ENCODE measurements at places on chromosomes 12 and 14. TPM values are rescaled to one million over a fixed set of nuclear protein-coding genes. Genes with fewer than 3 reads are reported as not detected.

GRCh38 chr14:21440859-21441258 lies 15.1 kb downstream of the CHD8 start:
- DNase-seq: no peak
- peaks cover 18% of the 10 kb centered on the region for H3K36me3 ChIP-seq
- no peak overlapping the region for H3K27ac ChIP-seq
- H3K4me3 ChIP-seq: no peak overlapping the region
- H3K4me1 ChIP-seq: peaks cover 33% of the 10 kb centered on the region

GRCh38 chr12:76155157-76155670 lies 70.7 kb upstream of the NAP1L1 start:
- H3K4me1 ChIP-seq: peaks cover 19% of the 10 kb centered on the region
- H3K27me3 ChIP-seq: no peaks in the 10 kb centered on the region
- no peak overlapping the region for H3K27ac ChIP-seq
- DNase-seq: no peak
- no peak overlapping the region for H3K4me3 ChIP-seq

DNA sequence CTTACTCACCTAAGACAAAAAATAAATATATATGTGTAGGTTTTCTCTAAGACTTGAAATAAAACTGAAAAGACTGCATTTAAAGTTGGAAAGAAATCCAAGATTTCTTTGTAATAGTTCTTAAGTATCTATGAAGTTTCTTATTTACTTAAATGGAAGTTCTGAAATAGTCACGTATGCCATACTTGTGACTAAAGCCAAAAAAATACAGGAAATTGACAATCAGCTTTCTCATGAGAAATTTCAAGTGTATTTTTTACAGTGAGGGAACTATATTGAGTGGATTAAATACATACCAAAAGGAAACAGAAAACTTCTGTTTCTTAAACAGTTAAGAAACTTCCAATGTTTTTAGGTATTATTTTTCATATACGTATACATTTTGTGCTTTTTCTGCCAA lies 188.1 kb downstream of the DPY19L2 start:
- no peak for DNase-seq
- no peaks in the 10 kb centered on the region for H3K36me3 ChIP-seq
- no peak overlapping the region for H3K4me3 ChIP-seq
- no peak overlapping the region for H3K27ac ChIP-seq
- no peaks in the 10 kb centered on the region for H3K27me3 ChIP-seq
- H3K4me1 ChIP-seq: no peaks in the 10 kb centered on the region

GRCh38 chr12:89098441-89099112 lies 253.7 kb downstream of the DUSP6 start:
- H3K4me3 ChIP-seq: no peak overlapping the region
- no peak overlapping the region for H3K27ac ChIP-seq
- peaks cover under 1% of the 10 kb centered on the region for H3K36me3 ChIP-seq
- no peak for DNase-seq
- H3K27me3 ChIP-seq: peaks cover 2% of the 10 kb centered on the region
- no peaks in the 10 kb centered on the region for H3K4me1 ChIP-seq

DNA sequence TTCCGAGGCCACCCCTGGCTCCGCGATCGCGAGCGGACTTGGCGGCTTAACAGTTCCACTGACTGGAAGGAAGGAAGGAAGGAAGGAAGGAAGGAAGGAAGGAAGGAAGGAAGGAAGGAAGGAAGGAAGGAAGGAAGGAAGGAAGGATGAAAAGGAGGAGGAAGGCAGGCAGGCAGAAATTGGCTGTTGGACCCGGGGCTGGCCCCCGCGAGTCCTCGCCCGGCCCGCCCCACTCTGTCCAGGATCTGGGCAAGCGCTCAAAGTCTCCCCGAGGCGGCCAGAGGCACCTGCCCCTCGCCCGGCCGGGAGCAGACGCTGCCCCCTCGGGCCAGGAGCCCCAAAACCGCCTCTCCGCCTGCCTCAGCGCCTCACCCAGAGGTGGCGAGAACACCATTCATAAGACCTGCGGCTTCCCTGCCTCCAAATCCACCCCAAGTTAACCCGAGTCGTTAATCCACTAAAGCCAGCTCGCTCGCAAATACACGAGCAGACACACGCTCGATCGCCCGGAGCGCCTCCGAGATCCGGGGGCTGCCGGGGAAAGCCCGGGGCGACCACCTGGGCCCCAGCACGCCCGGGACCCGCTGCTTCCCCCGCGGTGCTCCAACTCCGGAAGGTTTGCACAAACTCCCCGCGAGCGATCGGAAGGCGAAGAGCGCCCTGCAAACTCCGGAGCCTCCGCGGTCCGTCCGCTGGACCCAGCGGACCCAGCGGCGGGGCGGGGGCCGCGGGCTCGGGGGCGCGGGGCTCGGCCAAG lies 844 bp downstream of the DPF3 start:
- H3K36me3 ChIP-seq: peaks cover 14% of the 10 kb centered on the region
- H3K27me3 ChIP-seq: peaks cover 66% of the 10 kb centered on the region
- peak overlapping the region; percentile 37 for H3K27ac ChIP-seq

DNA sequence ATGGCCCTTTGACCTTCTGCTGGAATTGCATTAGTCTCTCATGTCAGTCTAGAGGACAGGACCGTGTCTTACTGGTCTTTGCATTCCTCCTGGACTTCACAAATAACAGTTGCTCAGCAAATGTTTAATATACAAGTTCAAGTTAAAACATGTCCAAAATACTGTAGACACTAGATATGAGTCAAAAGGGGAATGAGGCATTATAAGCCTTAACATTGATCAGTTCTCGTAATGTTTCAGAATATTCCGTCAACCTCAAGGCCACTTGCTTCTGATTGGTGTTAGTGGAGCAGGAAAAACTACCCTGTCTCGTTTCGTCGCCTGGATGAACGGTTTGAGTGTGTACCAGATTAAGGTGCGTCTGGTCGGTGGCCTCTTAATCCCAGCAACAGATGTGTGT lies 59.9 kb downstream of the HSP90AA1 start:
- DNase-seq: no peak
- peaks cover 64% of the 10 kb centered on the region for H3K36me3 ChIP-seq
- H3K4me1 ChIP-seq: peaks cover 2% of the 10 kb centered on the region

- peaks cover 53% of the 10 kb centered on the region for H3K4me1 ChIP-seq
- H3K27me3 ChIP-seq: peaks cover 56% of the 10 kb centered on the region
- no peak for DNase-seq
- H3K4me3 ChIP-seq: no peak overlapping the region
- no peaks in the 10 kb centered on the region for H3K36me3 ChIP-seq
Observed at GRCh38 chr14:74614508-74615495, 2.8 kb upstream of the LTBP2 start.

GRCh38 chr14:37118673-37119366 lies 53.6 kb downstream of the SLC25A21 start:
- no peak for DNase-seq
- no peaks in the 10 kb centered on the region for H3K27me3 ChIP-seq
- no peaks in the 10 kb centered on the region for H3K36me3 ChIP-seq
- no peak overlapping the region for H3K4me3 ChIP-seq
- H3K27ac ChIP-seq: no peak overlapping the region

The E2F7 gene
- 19.1 TPM for total RNA-seq

The PKP2 gene
- not detected for total RNA-seq

The SDSL gene
- total RNA-seq: not detected

The ZNF891 gene
- 1.6 TPM for total RNA-seq

The SMIM41 gene
- not detected for total RNA-seq

The CSRP2 gene
- not detected for total RNA-seq

Data from activated CD4-positive, alpha-beta memory T cell treated with anti-CD3 and anti-CD28 coated beads, Interleukin-2, amount 10 ng/mL, durations not matched to agents 7 days and 5 days (primary cell).